Stimulated activated CD4-positive, alpha-beta T cell treated with anti-CD3 and anti-CD28 coated beads, Interleukin-1b, Interleukin-23, amount 100 ng/mL, for 1 hour (primary cell): ENCODE measurements at places on chromosomes 2 and 18.

DNA sequence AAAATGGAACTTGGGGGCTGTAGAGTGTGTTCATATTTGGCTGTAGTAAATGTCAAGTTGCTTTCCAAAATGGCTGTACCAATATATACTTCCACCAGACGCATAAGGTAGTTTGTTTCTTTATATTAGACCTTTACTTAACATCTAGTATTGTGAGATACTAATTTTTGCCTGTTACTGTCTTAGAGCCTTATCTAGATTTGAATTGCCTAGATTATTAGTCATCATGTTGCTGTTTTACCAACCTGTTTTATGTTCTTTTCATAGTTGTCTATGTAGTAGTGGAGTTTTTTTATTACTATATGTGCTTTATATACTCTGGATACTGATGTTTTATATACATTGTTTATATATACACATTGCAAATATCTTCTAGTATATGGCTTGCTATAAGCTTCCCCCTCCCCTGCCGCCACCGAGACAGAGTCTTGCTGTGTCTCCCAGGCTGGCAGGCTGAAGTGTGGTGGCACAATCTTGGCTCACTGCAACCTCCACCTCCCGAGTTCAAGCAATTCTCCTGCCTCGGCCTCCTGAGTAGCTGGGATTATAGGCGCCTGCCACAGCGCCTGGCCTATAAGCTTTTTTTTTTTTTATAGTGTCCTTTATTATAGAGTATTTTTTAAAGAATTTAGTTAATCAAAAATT lies 18.9 kb downstream of the SLC39A10 start:
- no peak for DNase-seq

DNA sequence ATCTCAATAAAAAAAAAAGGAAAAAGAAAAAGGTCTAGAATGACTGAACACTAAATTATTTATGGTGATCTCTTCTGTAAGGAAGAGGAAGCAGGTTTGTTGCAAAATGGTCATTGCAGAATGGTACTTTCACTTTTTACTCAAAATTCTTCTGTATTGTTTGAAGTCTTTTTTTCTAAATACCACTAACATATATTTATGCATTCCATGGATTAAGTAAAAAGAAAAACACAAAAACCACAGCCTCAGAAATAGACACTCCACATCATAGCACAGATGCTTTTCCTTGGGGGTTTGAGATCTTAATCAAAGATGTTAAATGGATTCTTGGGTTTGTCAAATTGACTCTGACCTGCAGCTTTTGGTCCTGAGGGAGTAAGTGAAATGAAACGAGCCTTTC lies 47.4 kb downstream of the RHOB start:
- DNase-seq, result no peak

GRCh38 chr18:76367168-76368125 lies 127.6 kb downstream of the ZNF516 start:
- no peak for DNase-seq

DNA sequence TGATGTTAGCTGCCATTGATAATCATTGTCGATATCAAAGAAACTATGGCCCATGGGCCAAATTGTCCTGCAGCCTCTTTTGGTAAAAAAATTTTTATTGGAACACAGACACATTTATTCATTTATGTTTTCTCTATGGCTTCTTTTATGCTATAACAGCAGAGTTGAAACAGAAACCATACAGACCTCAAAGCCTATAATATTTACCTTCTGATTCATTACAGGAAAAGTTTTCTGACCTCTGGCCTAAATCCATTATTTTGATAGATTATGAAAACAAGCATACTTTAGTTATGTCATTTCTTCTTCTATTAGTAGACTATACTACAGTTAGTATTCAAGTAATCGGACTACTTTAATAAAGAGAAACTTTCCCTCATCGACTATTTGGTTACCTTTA lies 349.7 kb upstream of the GALNT5 start:
- DNase-seq, result no peak

DNA sequence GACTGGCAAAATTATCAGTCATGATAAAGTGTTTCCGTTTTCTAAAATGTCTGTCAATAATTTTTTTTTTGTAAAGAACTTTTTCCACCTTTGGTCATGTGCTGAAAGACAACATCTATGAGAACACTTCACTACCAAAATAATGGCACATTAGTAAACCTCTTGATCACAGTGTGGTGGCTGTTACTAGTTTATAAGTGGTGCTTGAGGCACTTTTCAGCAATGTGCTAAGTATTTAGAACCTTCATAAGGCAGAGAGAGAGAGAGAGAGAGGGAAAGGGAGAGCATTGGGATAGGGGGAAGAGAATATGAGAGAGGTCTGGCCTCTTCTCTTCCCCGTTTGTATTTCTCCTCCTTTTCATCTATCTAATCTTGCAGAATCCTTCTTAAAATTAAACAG lies 1.1 kb upstream of the NYAP2 start:
- DNase-seq, result no peak
